ENCODE measurements at places on chromosomes 7 and 10.

DNA sequence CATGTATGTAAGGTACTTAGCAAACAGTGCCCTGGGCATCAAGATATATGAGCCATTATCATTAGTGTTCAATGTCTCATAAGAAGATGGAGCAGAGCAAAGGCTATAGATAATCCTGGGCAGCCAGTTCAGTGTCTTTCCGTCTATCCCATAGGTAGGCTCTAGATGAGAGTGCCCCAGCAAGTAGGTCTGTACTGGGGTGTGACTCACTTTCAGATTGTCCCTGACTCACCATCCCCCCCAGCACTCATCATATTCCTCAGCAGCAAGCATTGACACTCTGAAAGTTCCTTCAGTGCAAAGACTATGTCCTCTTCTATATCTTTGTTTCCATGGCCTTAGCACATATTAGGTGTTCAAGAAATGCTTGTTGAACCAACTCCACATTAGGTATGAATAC, 20.0 kb upstream of the FAM204A start:
- DNase-seq: no peak

GRCh38 chr10:72297281-72297804, 23.6 kb downstream of the DDIT4 start:
- peak; percentile 93 for DNase-seq

DNA sequence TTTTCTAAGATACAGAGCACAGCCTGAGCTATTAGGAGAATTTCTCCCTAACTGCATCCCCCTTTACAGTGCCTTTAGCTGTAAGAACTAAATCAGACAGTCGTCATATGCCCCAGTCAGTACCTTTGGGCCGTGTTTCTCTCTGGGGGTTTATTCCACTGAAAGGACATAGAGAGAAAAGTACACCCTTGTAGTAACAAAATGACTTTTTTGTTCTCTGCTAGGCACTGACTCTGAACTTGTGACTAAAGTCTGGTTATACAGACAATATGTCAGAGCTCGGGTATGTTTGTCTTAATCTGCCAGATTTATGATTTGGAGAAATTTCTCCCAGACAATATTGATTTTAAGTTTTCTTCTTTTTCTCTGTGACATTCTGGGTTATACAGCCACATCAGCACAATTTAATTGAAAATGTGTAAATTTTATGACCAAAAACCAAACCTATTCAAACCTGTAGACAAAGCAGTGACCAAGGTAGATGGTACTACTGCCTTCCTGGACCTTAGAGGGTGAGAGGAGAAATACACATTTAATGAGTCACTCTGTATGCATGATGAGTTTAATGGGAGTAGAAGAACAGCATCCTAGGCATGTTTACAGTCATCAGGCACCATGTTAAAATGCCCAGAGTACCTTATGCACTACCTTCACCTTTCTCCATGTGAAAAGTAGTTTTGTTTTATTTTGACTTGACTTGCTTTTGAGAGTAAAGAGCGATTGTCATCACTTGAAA, 156.1 kb upstream of the PLXDC2 start:
- no peak for DNase-seq

- DNase-seq: peak; percentile 10
Measured at GRCh38 chr10:89163265-89163995, 43.7 kb downstream of the CH25H start.

DNA sequence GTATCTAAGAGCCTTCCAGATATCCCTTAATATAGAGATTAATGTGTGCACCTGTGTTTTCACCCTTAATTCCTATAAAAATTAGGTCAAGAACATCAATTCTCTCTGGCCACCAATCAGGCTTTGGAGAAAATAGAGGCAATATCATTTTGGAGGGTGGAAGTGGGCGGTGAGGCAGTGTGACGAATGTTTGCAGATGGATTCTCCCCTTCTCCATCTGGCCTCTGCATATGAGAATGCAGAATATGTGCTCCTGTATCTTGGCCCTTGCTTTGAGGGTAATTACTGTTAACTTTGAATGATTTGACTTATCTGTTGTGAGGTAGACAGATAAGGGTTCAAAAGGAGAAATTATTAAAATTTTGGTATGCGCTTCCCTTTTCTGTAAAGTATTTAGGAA, 304.0 kb upstream of the NPSR1 start:
- DNase-seq: no peak

DNA sequence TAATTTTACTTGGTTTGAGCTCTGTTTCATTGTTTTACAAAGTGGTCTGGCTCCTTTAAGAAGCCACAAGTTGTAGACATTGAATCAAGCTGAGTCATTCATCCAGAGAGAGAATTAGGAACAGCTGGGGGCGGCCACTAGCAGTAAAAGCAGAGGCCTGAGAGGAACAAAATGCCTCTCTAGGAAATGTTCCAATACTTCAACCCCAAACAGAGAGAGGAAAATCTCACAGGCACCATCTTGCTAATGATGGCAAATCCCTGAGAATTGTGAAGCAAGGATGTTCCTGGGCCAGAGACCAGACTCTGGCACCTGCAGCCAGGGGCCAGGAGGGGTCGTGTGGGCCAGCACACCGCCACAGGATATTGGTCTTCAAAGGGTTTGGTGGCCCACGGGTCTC, 26.5 kb upstream of the TRIL start:
- no peak for DNase-seq

- DNase-seq: no peak
Measured at GRCh38 chr10:132462463-132463332, 65.7 kb downstream of the PWWP2B start.

GRCh38 chr10:89648074-89648473, 3.0 kb upstream of the PANK1 start:
- DNase-seq: no peak

- DNase-seq: no peak
Measured at GRCh38 chr7:84997626-84998025, 189.2 kb downstream of the SEMA3D start.

GRCh38 chr10:62109587-62110293, 158.9 kb downstream of the RTKN2 start:
- DNase-seq: no peak

- DNase-seq: no peak
Measured at GRCh38 chr10:61250131-61250530, 203.1 kb downstream of the TMEM26 start.

DNA sequence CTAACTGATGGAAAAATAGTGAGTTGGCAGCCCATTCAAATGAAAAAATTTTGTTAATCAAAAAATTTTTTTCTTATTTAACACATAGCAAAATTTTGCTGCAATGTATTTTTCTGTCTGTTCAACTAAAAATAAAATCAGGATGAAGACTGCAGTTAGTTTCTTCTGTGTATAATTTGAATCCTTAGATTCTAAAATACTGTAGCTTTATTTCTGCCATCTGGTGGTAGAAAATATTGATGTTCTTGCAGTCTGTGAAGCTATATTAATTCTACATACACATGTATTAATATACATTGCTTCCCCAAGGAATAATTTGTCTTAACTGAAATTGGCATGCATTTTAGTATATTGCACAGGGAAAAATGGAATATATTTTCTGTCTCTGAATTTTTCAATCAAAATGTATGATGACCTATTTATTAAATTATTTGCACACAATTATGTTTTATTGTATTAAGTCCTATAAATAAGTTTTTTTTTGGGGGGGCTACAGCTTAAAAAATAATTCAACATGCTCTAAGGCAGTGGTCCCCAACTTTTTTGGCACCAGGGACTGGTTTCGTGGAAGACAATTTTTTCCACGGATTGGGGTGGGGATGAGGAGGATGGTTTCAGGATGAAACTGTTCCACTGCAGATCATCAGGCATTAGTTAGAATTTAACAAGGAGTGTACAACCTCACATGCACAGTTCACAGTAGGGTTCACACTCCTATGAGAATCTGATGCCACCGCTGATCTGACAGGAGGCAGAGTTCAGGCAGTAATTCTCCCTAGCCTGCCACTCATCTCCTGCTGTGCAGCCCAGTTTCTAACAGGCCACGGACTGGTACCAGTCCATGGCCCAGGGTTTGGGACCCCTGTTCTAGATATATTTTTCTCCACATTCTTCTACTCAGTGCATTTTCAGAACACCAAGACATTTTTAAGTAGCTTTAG, 119.4 kb downstream of the GNAT3 start:
- DNase-seq: no peak

- DNase-seq: no peak
Measured at GRCh38 chr7:71290452-71290851, 158.5 kb downstream of the GALNT17 start.
